ENCODE measurements at places on chromosomes 16 and 17.

DNA sequence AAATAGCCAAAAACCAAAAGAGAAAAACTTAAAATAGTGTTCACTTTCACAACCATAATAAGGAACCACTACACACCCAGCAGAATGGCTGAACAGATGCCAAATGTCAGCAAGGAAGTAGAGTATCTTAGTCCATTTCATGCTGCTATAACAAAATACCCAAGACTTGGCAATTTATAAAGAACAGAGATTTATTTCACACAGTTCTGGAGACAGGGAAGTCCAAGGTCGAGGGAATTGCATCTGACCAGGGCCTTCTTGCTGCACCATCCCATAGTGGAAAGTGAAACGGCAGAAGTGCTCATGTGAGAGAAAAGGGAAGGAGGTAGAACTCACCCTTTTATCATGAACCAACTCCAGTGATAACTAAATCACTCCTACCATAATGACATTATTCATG, 33.8 kb upstream of the CCL22 start:
- DNase-seq: no peak

GRCh38 chr16:72917051-72917450, 130.9 kb downstream of the ZFHX3 start:
- DNase-seq: no peak

DNA sequence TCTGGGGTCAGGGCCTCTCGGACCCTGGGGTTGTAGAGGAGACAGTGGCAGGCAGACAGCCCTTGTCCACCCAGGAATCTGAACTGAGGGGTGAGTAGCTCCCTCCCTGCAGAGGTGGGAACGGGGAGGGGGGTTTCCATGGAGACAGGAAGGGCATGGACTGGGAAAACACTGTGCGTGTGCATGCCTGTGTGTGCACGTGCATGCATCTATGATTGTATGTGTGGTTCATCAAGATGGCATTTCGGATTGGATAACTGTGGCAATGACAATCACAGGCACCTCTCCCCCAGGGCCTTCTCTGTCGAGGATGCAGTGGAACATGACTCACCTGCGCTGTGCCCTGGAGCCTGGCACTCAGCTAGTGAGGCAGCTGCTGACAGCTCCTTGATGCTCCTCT, 6.1 kb upstream of the CD300C start:
- DNase-seq: no peak

- DNase-seq: no peak
Observed at GRCh38 chr17:42321555-42321954, 33.3 kb downstream of the STAT5A start.

DNA sequence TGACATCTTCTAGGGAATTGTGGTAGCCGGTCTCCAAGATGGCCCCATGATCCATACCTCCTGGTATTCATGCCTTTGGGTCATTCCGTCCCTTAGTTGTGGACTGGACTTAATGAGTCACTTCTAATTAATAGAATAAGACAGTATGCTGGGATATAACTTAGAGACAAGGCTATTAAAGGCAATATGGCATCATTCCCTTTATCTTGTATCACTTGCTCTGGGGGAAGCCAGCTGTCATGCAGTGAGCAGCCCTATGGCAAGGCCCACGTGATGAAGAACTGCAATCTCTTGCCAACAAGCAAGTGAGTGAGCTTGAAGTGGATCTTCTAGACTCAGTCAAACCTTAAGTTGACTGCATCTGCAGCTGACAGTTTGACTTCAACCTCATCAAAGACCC, 97.8 kb upstream of the MED13 start:
- DNase-seq: no peak

DNA sequence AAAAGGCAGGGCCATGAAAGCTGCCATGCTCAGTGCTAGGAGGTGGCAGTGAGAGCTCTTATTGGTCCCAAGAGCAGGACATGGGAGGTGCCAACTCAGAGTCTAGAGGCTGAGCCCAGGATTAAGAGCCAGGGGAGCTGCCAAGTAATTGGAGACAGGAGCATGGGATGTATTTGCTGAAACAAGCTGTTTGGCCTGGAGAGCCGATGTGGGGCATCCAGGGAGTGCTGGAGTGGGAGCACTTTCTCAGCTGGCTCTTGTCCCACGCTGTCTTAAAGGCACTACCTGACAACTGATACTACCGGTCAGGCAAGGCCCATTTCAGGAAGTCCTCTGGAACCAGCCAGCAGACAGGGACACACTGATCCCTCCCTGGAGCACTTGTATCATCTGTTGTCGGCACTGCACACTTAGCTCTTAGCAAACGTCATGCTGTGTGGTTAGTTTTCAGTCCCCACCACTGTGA, 19.3 kb downstream of the ANKFN1 start:
- DNase-seq: no peak

GRCh38 chr16:89161763-89162713, 9.5 kb upstream of the CDH15 start:
- DNase-seq: no peak

- DNase-seq: no peak
Observed at GRCh38 chr17:51954232-51954765, 204.2 kb downstream of the CA10 start.

DNA sequence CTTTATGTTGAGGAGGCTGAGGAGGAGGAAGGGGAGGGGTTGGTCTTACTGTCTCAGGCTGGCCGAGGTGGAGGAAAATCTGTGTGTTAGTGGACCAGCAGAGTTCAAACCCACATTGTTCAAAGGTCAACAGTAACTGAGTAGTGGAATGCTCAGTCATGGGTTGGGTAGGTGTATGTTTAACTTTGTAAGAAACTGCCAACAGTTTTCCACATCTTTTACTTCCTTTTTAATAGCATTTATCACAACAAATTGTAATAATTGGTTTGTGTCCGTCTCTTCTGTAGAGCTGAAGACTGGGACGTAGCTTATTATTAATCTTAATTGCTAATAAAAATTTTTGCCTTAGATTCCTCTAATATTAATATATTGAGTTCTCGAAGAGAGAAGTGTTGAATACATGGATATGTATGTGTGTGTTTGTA, 5.3 kb downstream of the ATP6V0A1 start:
- DNase-seq: no peak

GRCh38 chr17:63405741-63406261, 40.3 kb downstream of the CYB561 start:
- DNase-seq: no peak

DNA sequence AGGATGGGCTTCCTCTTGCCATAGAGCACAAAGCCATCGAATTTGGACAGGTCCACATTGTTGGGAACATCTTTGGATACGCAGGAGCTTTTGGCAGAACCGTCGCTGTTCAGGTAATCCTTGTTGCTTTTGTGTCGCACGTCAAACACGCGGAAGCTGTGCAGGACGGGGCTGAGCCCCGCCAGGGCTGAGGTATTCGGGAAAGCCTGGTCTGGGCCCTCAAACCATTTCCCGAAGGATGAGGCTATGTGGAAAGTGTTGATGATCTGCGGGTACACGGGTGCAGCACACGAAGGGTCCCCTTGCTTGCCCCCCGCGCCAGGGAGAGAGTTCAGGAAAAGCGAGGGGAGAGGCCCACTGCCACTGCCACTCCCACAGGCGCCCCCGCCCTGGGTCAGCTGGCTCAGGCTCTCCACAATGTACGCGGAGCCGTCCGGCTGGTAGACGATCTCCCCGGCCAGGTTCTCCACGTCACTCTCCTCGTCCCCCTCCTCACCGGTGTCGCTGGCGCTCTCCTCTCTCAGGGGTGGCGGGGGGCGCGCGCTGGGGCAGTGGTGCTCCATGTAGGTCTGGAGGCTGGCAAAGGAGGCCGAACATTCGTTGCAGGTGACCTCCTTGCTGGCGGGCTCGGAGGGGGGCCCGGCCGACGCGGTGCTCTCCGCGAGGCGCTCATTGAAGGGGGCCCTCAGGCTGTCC, 88.5 kb downstream of the ZFHX3 start:
- no peak for DNase-seq
